ENCODE measurements at places on chromosomes 5 and 9. TPM values are rescaled to one million over a fixed set of nuclear protein-coding genes. Genes with fewer than 3 reads are reported as not detected.

- DNase-seq: no peak
These were observed 807.4 kb downstream of the MAT2B start for GRCh38 chr5:164312801-164313200.

DNA sequence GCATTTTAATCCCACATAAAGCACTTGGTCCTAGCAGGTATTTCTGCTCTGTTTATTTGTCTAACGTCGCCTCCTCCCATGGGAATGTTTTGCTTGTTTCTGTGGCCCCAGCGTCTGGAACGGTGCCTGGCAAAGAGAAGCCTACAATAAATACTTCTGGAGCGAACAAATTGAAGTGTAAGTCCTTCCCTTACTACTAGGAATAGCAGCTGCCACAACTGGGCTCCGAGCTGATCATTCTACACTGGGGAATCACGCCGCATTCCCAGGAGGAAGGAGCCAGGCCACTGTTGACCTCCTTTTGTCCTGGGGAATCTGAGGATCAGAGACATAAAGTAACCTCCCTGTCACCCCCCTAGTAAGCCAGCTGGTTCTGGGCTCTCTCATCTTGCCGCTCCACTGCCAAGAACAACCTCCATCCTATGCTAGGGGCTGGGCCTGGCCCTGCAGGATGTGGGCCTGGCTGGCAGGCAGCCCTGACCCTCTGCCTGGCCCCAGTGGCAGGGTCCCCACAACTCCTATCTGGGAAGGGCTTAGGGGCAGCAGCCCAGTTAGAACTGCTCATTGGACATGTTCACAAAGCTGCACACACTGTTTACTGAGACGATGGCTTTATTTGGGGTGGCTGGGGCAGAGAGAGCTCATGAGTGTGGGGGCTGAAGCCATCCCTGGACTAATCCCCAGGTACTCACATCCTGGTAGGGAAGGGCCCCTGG lies 82.8 kb downstream of the GTF3C4 start:
- no peak for DNase-seq

DNA sequence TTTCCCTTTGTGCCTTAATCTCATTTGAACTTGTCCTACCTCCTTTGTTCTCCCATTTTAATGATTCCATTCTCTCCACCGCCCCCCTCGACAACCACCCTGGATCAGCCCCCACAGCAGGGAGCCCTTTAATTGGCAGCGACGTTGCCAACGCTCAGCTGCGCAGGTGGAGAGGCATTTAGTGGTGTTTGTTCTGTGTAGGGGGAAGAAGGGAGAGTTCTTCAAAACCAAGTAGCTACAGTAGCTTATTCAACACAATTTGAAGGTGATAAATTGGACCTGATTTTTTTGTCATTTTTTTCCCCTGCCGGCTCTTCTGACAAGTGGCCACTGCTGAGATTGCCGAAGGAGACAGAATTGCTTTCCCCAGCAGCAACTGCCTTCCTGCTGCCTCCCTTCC lies 499.1 kb downstream of the CDK5RAP2 start:
- DNase-seq: no peak

DNA sequence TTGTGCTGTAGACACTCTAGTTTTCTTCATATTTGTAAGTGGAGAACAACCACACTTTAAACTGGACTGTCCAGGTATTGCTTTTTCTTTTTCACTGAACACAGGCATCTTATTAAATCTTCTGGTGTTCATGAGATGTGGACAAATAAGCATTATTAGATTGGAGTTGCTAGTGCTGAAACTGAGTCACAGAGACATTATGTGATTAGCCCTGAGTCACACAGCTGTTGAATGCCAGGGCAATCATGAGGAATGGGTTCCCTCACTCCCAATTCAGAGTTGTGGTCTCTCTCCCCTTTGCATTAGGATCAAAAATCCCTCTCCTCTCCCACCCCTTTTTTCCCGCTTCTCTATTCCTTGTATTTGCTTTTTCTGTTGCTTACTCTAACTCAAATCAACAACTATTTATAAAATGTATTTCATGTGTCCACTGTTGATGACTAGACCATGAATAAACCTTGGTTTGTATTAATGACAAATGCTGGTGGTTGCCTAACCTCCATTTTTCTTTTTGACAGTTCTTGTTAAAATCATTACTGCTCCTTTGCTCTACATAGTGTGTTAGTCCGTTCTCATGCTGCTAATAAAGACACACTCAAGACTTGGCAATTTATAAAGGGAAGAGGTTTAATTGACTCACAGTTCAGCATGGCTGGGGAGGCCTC lies 738.2 kb downstream of the BRINP1 start:
- no peak for DNase-seq

DNA sequence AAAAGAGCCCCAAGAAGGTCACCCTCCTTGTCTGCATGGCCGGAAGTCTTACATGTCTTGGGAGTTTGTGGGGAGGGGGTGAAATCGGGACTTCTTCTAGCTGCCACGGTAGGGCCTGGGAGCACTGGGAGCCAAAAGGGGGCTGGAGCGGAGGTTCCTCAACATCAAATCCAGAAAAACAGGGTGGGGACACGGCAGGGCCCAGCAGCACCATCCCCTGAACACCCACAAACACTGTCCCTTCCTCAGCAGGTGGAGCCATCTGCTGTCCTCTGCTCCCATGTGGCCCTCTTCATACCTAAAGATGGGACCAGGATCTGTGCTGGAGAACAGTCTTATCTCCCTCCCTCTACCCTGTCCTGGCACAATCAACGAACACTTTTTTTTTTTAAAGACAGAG lies 2.7 kb downstream of the TERT start:
- no peak for DNase-seq

- no peak for DNase-seq
These were observed 32.1 kb downstream of the IRX2 start for GRCh38 chr5:2719332-2719731.

- no peak for DNase-seq
These were observed 12.9 kb downstream of the FLT4 start for GRCh38 chr5:180636403-180637075.

- DNase-seq: no peak
These were observed 138.1 kb upstream of the WWC1 start for GRCh38 chr5:168153263-168153875.

DNA sequence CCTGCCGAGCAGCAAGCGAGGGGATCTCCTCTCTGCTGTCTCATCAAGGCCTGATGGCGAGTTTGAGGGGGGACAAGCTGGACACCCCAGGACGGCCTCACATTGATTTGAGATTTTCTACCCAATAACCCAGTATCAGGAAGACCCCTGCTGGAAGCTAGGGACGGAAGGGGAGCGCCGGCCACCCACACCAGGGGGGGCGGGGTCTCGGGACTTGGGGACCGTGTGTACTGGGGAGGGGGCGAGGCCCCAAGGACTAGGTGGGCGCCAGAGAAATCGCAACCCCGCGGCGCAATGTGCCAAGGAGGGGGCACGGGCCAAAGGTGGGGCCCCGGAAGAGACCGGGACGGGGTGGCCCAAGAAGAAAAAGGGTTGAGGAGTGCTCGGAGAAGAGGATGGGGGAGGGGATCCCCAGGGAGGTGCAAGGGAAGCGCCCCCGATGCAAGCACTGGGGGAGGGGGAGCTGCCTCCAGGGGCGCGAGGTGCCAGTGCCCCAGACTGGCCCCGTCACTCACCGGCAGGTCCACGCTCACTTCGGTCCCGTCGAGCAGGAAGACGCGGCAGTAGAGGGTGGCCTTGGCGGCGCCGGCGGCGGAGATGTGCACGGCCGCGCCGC lies 1.1 kb downstream of the EPB41L4B start:
- DNase-seq: no peak

DNA sequence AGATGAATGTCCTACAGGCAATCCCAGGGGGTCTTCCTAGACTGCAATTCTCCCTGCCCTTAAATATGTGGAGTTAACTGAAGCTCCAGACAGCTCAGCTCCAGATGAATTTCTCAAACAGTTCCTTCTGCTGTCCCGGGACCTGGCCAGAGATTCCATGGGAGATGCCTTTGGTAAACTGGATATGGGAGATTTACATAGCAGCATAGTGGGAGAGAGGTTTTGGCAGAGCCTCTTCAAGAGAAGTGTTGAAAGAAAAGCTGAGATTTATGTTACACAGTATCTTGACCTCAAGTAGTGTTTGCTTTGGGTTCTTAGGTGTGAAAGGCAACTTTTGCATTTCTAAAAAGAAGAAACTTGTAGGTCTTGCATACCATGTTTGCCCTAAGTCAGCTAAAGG lies 364.9 kb downstream of the ARRDC3 start:
- no peak for DNase-seq

GRCh38 chr9:97873882-97874281 lies 20.9 kb downstream of the FOXE1 start:
- no peak for DNase-seq

DNA sequence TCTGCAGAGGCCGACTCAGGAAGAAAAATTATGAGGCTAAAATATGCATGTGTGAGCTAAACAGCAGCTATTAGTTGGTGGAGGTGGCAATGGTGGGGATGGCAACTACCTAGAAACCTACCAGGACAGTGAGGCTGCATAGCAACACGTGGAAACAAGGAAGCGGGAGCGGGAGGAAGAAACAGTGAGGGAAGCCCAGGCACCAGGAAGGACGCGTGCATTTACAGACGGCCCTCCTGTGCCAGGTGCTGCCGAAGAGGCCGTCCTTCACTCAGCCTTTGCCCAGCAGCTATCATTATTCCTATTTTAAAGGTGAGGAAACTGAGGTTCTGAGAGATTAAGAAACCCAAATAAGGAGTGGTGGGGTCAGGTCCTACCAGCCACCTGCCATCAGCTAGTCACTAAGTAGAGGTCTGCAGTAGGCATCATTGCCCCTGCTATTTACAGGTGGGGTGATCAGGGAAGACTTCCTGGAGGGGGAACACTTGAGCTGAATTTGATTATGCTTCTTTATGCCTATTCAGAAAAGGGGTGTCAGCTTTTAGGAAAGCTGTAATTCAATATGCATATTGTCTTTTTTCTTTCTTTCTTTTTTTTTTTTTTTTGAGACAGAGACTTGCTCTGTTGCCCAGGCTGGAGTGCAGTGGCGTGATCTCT lies 125.3 kb downstream of the CRB2 start:
- no peak for DNase-seq

GRCh38 chr9:136476369-136477150 lies 6.3 kb downstream of the SEC16A start:
- no peak for DNase-seq

DNA sequence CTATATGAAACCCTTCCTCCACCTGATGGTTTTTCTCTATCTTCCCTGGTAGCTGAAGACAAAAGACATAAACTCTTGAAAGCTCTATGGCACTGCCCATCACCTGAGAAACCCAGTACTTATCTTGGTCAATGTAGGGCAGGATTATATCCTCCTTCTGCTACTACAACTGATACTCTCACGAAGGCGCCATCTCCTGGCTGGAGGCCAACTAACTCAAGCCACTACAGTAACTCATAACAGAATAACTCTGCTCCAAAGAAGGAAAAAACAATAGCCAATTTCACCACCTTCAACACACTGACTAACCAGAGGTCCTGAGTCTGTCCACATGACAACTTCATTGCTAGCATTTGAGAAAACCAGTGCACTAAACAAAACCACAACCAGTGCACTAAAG lies 409.2 kb downstream of the CETN3 start:
- no peak for DNase-seq

GRCh38 chr5:154753792-154754191 lies 1.4 kb upstream of the LARP1 start:
- no peak for DNase-seq

DNA sequence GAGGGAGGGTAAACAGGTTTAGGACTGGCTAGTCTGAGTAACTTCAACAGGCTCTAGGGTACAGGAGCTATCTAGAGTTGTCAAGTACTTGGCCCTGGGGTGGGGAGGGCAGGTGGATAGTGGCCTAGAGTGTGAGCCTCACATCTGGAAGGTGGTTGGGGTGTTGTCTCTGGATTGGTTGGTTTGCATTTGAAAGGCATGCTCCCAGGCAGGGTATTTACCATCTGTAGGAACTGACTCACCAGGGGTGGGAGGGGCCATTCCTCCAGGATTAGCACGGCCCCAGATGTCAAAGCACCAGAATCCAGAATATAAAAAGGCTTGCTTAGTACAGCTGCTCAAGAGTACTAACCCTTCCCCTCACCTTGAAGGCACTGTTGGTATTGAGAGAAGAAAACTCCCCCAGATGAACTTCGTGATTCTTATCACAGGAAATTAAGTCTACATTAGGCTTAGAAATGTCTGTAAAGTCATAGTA lies 193.3 kb downstream of the NTRK2 start:
- DNase-seq: no peak

DNA sequence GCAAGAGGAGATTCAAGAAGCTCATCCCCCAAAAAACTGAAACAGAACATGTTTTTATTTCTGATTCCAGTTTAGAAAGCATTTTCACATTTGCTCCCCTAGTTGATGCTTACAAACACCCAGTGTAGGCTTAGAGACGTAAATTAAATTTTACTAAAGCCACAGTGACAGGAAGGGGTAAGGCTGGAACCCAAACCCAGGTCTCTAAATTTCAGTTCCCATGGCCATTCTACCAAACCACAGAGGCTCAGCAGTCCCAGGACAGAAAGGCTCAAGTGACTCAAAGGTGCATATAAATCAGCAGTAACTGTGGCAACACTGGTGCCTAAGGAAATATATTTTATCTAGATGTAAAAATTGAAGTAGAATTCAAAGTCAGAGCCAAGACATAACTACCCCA lies 128.7 kb downstream of the CEP120 start:
- no peak for DNase-seq

DNA sequence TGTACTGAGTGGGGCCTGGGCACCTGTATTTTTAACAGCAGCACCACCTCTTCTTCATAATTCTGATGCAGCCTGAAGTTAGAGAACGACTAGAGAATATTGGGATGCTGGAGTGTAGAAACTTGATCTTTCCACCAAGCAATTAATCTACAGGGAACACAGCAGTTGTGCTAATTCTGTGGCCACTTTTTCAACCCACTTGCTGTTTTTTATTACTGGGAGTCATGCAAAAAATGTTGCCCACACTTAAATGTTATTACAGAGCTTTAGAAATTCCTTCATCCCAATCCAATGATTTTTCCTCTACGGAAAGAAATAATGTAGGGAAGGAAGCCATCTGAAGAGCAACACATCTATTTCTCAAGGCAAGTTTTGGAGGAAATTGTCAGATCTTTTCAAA lies 190.9 kb upstream of the TUT7 start:
- DNase-seq: no peak

DNA sequence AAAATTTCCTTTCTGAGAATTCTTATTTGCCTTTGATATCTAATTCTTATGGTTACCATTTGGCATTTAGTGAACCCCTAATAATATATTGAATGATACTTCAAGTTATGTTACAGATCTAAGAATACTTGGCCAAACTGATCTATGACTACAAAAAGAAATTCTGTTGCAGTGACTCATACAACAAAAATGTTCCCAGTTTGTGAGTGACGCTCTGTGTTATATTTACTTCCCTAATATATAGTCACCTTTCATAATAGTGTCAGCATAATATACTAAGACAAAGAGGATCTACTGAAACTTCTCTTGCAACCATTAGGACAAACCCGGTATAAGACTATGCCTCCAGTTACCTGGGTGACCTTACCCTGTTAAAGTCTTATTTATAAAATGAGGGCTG lies 216.9 kb upstream of the TLX3 start:
- no peak for DNase-seq

- no peak for DNase-seq
These were observed 87.9 kb downstream of the IQGAP2 start for GRCh38 chr5:76490960-76491359.

- no peak for DNase-seq
These were observed 56.9 kb downstream of the GPR21 start for GRCh38 chr9:123090198-123090896.

HTR1A gene
- not detected for polyA plus RNA-seq

PCDH12 gene
- 17.5 TPM for polyA plus RNA-seq

PCDHB13 gene
- 7.9 TPM for polyA plus RNA-seq

TMEM167A gene
- 96.2 TPM for polyA plus RNA-seq

SCAI gene
- polyA plus RNA-seq: 11.0 TPM

NMUR2 gene
- 0.09 TPM for polyA plus RNA-seq

CD74 gene
- 259 TPM for polyA plus RNA-seq

TRIM14 gene
- 5.9 TPM for polyA plus RNA-seq

PCDHA11 gene
- 0.17 TPM for polyA plus RNA-seq

ZFP37 gene
- 13.0 TPM for polyA plus RNA-seq
